Breast epithelium (tissue), 4 donors: ENCODE measurements at places on chromosomes 12 and 14. TPM values are rescaled to one million over a fixed set of nuclear protein-coding genes. Genes with fewer than 3 reads are reported as not detected.
A peak's percentile ranks its signal among the peaks of the same experiment; 100 is the strongest.

DNA sequence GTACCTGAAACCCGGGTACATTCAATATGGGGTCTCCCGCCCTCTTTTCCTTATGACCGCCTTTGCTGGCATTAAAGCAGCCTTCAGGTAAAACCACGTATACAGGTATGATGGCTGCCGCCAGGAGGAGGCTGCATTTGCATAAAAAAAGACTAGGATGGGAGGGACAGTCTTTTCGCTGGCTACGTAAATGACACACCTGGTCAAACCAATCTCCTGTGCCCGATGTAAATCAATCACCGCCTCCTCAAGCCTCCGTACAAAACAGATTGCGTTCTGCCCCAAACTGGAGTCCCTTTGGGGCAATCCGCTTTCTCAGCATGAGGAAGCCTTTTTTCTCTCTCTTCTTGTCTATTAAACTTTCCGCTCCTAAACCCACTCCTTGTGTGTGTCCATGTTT is 8.1 kb upstream of the ALDH1L2 start:
- no peaks in the 10 kb centered on the region for H3K4me1 ChIP-seq
- no peaks in the 10 kb centered on the region for H3K27me3 ChIP-seq
- no peaks in the 10 kb centered on the region for H3K36me3 ChIP-seq
- no peak for DNase-seq
- H3K4me3 ChIP-seq: no peak overlapping the region

GRCh38 chr12:15276088-15276698 is 46.1 kb upstream of the PTPRO start:
- no peak for DNase-seq
- H3K4me1 ChIP-seq: peaks cover 6% of the 10 kb centered on the region
- no peak overlapping the region for H3K27ac ChIP-seq
- no peaks in the 10 kb centered on the region for H3K36me3 ChIP-seq

GRCh38 chr12:124512667-124513296 is 54.6 kb downstream of the NCOR2 start:
- H3K27ac ChIP-seq: peak overlapping the region; percentile 92
- no peaks in the 10 kb centered on the region for H3K36me3 ChIP-seq
- H3K4me1 ChIP-seq: peaks cover 69% of the 10 kb centered on the region
- no peaks in the 10 kb centered on the region for H3K27me3 ChIP-seq
- DNase-seq: peak; percentile 92
- peak overlapping the region; percentile 48 for H3K4me3 ChIP-seq

- H3K27me3 ChIP-seq: no peaks in the 10 kb centered on the region
- no peak overlapping the region for H3K27ac ChIP-seq
- H3K4me3 ChIP-seq: no peak overlapping the region
- DNase-seq: no peak
Observed at GRCh38 chr14:100849115-100849781, 23.3 kb downstream of the MEG3 start.

DNA sequence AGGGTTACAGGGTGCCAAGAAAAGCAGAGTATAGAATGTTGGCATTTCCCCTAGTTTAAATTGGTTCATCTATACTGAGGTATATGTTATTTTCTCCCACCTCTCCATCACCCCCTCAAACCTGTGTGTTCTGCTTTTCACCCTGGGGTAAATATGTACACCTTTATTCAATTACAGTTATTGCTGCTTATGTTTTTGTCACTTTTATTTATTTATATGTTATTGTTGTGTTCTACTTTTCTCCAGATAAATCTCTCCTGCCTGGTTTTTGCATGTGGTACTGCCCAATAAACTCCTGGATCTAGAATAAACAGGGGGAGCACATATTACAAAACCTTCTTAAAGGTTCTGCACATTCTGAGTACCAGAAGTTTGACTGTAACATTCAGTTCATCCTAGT is 122.1 kb upstream of the NPAS3 start:
- no peak overlapping the region for H3K27ac ChIP-seq
- no peak for DNase-seq
- no peaks in the 10 kb centered on the region for H3K36me3 ChIP-seq

GRCh38 chr14:32480337-32480736 is 151.2 kb downstream of the AKAP6 start:
- H3K27me3 ChIP-seq: no peaks in the 10 kb centered on the region
- DNase-seq: no peak
- H3K4me3 ChIP-seq: no peak overlapping the region
- H3K27ac ChIP-seq: no peak overlapping the region
- H3K36me3 ChIP-seq: no peaks in the 10 kb centered on the region

DNA sequence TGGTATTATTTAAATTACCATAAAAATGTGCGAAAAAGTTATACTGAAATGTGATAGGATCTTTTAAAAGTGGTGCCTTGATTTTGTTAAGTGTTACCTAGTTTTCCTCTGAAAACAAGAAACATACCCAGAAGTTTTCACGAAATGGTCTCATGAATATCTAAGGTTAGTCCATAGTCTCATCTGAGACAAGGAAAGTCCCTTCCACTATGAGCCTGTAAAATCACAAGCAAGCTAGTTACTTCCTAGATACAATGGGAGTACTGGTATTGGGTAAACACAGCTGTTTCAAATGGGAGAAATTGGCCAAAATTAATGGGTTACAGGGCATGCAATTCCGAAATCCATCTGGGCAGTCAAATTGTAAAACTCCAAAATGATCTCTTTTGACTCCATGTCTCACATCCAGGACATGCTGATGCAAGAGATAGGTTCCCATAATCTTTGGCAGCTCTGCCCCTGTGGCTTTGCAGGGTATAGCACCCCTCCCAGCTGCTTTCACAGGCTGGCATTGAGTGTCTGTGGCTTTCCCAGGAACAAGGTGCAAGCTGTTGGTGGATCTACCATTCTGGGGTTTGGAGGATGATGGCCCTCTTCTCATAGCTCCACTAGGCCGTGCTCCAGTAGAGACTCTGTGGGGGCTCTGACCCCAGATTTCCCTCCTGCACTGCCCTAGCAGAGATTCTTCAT is 271.4 kb downstream of the NAV3 start:
- H3K36me3 ChIP-seq: no peaks in the 10 kb centered on the region
- DNase-seq: no peak

GRCh38 chr12:79657136-79657535 is 33.6 kb downstream of the PAWR start:
- DNase-seq: no peak
- no peak overlapping the region for H3K27ac ChIP-seq
- H3K27me3 ChIP-seq: no peaks in the 10 kb centered on the region
- H3K36me3 ChIP-seq: no peaks in the 10 kb centered on the region
- H3K4me3 ChIP-seq: no peak overlapping the region

DNA sequence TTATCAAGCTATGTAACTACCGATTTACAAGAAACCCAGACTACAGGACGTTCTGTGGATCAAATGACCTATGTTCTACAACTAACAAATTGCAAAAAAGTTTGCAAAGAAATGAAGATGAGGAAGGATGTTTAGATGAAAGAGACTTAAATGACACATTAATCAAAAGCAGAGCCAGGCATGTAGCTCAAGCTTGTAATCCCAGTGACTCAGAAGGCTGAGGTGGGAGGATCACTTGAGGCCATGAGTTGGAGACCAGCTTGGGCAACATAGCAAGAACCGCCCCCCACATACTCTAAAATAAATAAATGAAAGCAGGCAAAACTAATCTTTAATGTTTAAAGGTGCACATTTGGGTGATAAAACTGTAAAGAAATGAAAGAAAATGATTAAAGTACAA is 331.9 kb downstream of the BTG1 start:
- no peak overlapping the region for H3K4me3 ChIP-seq
- H3K36me3 ChIP-seq: no peaks in the 10 kb centered on the region
- no peak for DNase-seq
- no peaks in the 10 kb centered on the region for H3K27me3 ChIP-seq

- no peak overlapping the region for H3K27ac ChIP-seq
- DNase-seq: no peak
- H3K27me3 ChIP-seq: no peaks in the 10 kb centered on the region
- H3K36me3 ChIP-seq: no peaks in the 10 kb centered on the region
- no peak overlapping the region for H3K4me3 ChIP-seq
- H3K4me1 ChIP-seq: no peaks in the 10 kb centered on the region
Observed at GRCh38 chr12:32183650-32184049, 77.0 kb downstream of the BICD1 start.

- H3K27ac ChIP-seq: no peak overlapping the region
- H3K27me3 ChIP-seq: peaks cover 12% of the 10 kb centered on the region
- no peak for DNase-seq
- H3K36me3 ChIP-seq: no peaks in the 10 kb centered on the region
- H3K4me1 ChIP-seq: no peaks in the 10 kb centered on the region
Observed at GRCh38 chr12:53754633-53755264, 3.0 kb upstream of the CISTR start.

- no peak overlapping the region for H3K4me3 ChIP-seq
- H3K36me3 ChIP-seq: peaks cover 3% of the 10 kb centered on the region
- H3K4me1 ChIP-seq: no peaks in the 10 kb centered on the region
- DNase-seq: no peak
Observed at GRCh38 chr12:873954-874353, 75.5 kb downstream of the RAD52 start.

GRCh38 chr14:82710267-82710841 is 1176.7 kb upstream of the SEL1L start:
- no peak overlapping the region for H3K27ac ChIP-seq
- H3K4me1 ChIP-seq: no peaks in the 10 kb centered on the region
- DNase-seq: peak; percentile 59
- H3K4me3 ChIP-seq: no peak overlapping the region
- H3K27me3 ChIP-seq: no peaks in the 10 kb centered on the region

- no peaks in the 10 kb centered on the region for H3K36me3 ChIP-seq
- H3K27me3 ChIP-seq: no peaks in the 10 kb centered on the region
- no peak overlapping the region for H3K27ac ChIP-seq
Observed at GRCh38 chr12:39105111-39105510, 199.7 kb upstream of the CPNE8 start.

- DNase-seq: no peak
- H3K27me3 ChIP-seq: no peaks in the 10 kb centered on the region
- no peaks in the 10 kb centered on the region for H3K4me1 ChIP-seq
Observed at GRCh38 chr14:49497725-49498348, 88.3 kb downstream of the RPS29 start.

- H3K36me3 ChIP-seq: no peaks in the 10 kb centered on the region
- H3K27ac ChIP-seq: peak overlapping the region; percentile 83
- no peaks in the 10 kb centered on the region for H3K4me1 ChIP-seq
- H3K4me3 ChIP-seq: peak overlapping the region; percentile 98
- no peaks in the 10 kb centered on the region for H3K27me3 ChIP-seq
- DNase-seq: peak; percentile 75
Observed at GRCh38 chr12:48956279-48957140, 777 bp downstream of the ARF3 start.

DNA sequence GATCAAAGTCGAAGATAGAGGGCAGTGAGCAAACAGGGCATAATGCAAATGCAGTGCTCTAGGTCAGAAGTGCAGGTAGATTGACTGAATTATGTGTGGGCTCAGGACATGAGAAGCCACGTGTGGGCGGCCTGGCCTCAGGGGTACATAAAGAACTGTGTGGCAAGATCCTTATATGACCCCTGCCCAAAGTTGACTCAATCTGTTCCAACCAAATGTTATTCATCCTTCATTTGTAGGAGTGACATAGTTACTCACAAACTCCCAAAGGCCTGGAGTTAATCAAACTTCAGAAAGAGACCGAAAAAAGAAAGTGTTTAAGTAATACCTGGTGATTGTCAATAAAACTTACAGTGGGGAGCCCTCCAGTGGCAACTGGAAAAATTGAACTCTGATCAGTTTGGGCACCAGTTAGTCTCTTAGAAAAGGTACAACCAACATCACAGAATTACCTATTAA is 150.4 kb upstream of the FAR2 start:
- no peaks in the 10 kb centered on the region for H3K27me3 ChIP-seq
- H3K4me3 ChIP-seq: no peak overlapping the region
- DNase-seq: no peak
- H3K4me1 ChIP-seq: peaks cover 4% of the 10 kb centered on the region

DNA sequence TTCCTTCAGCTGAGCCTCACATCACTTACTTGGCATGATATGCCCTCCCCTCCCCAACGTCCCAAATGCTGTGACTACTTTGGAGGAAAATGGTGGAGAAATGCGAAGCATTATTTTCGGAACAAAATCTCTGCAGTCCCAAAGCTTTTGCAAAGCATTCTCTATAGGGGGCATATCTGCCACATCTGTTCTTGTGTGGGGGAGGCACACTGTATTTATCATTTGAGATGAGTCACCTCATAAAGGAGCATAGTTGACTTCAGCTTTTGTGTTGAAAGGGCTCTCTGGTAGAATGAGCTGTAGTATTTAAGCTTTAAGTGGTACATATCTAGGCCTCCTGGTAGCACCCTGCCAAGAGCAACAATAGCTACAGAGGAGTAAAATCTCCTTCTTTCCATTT is 447.5 kb downstream of the ADAMTS20 start:
- H3K4me3 ChIP-seq: no peak overlapping the region
- no peaks in the 10 kb centered on the region for H3K27me3 ChIP-seq
- H3K4me1 ChIP-seq: no peaks in the 10 kb centered on the region
- H3K27ac ChIP-seq: no peak overlapping the region
- no peaks in the 10 kb centered on the region for H3K36me3 ChIP-seq

DNA sequence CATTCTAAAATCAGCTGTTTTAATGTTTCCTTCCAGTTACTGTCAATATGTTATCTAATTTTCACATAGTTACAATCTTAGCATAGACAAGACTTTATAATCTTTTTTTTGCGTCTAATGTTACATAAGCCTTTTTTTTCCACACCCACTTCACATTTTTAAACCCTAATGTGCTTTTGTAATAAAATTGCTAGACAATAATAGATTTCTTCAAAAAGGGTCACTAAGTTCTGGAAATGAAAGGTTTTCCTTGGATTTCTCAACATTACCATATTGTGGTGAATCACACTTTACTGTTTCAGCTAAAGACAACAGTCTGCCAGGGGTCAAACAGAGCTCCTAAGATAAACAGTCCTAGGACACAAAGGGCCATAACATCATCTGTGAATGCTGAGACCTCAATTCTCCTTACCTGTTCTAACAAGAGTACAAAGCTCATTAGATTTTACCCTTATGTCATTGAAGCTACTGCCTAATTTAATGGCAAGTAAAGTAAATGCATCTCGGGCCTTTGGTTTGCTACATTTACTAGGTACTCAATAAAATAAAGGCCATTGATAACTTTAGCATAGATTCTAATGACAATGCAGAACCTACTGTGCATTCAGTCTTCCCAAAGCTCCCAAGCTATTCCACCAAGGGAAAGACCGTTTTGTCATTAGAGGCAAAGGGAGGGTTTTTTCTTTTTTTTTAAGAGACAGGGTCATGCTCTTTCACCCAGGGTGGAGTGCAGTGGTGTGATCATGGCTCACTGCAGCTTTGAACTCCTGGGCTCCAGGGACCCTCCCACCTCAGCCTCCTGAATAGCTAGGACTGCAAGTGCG is 111.2 kb upstream of the SLC38A2 start:
- peak overlapping the region; percentile 27 for H3K27ac ChIP-seq
- no peak for DNase-seq
- H3K4me1 ChIP-seq: no peaks in the 10 kb centered on the region
- no peaks in the 10 kb centered on the region for H3K36me3 ChIP-seq
- no peak overlapping the region for H3K4me3 ChIP-seq
- no peaks in the 10 kb centered on the region for H3K27me3 ChIP-seq

GRCh38 chr14:53894456-53894855 is 62.2 kb downstream of the BMP4 start:
- DNase-seq: no peak
- H3K36me3 ChIP-seq: no peaks in the 10 kb centered on the region
- no peaks in the 10 kb centered on the region for H3K4me1 ChIP-seq
- no peak overlapping the region for H3K4me3 ChIP-seq
- H3K27me3 ChIP-seq: no peaks in the 10 kb centered on the region

- no peaks in the 10 kb centered on the region for H3K27me3 ChIP-seq
- no peaks in the 10 kb centered on the region for H3K4me1 ChIP-seq
- DNase-seq: no peak
Observed at GRCh38 chr12:24034160-24034559, 84.7 kb upstream of the SOX5 start.

Gene ASPG
- total RNA-seq: not detected

Gene LALBA
- not detected for total RNA-seq

Gene HOXC9
- total RNA-seq: 3.8 TPM

Gene ADAMTS20
- total RNA-seq: not detected

Gene COX8C
- not detected for total RNA-seq

Gene IRAK3
- total RNA-seq: 37.7 TPM

Gene TAS2R14
- total RNA-seq: 3.7 TPM

Gene SMCO2
- not detected for total RNA-seq

Gene RTN1
- total RNA-seq: 10.8 TPM
